ENCODE measurements at places on chromosomes 16 and 17. TPM values are rescaled to one million over a fixed set of nuclear protein-coding genes. Genes with fewer than 3 reads are reported as not detected.

The CCL8 gene
- not detected for total RNA-seq

The PRDM7 gene
- not detected for total RNA-seq

The MYO15A gene
- total RNA-seq = 0.41 TPM

DNA sequence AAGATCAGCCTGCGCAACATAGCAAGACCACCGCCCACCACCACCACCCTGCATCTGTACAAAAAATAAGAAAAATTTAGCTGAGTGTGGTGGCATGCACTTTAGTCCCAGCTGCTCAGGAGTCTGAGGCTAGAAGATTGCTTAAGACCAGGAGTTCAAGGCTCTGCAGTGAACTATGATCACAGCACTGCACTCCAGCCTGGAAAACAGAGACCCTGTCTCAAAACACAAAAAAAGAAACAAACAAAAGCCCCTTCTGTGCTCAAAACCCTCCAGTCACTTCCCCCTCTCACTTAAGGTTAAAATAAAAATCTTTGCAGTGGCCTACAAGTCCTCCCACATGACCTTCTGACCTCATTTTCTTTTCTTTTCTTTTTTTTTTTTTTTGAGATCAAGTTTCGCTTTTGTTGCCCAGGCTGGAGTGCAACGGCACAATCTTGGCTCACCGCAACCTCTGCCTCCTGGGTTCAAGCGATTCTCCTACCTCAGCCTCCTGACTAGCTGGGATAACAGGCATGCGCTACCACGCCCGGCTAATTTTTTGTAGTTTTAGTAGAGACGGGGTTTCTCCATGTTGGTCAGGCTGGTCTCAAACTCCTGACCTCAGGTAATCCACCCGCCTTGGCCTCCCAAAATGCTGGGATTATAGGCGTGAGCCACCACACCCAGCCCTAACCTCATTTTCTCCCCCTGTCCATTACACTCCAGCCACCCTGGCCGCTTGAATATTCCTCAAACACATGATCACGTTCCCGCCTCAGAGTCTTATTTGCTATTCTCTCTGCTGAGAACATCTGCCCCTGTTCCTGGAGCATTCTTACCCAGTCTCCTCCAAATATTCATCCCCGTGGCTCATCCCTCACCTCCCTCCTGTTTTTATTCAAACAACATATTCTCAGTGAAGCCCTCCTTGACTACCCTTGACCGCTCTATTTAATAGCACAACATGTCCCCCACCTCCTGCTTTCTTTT lies 126.6 kb upstream of the MED13 start:
- no peaks in the 10 kb centered on the region for H3K4me1 ChIP-seq
- DNase-seq = no peak
- H3K27me3 ChIP-seq = no peaks in the 10 kb centered on the region
- H3K27ac ChIP-seq = no peak overlapping the region

DNA sequence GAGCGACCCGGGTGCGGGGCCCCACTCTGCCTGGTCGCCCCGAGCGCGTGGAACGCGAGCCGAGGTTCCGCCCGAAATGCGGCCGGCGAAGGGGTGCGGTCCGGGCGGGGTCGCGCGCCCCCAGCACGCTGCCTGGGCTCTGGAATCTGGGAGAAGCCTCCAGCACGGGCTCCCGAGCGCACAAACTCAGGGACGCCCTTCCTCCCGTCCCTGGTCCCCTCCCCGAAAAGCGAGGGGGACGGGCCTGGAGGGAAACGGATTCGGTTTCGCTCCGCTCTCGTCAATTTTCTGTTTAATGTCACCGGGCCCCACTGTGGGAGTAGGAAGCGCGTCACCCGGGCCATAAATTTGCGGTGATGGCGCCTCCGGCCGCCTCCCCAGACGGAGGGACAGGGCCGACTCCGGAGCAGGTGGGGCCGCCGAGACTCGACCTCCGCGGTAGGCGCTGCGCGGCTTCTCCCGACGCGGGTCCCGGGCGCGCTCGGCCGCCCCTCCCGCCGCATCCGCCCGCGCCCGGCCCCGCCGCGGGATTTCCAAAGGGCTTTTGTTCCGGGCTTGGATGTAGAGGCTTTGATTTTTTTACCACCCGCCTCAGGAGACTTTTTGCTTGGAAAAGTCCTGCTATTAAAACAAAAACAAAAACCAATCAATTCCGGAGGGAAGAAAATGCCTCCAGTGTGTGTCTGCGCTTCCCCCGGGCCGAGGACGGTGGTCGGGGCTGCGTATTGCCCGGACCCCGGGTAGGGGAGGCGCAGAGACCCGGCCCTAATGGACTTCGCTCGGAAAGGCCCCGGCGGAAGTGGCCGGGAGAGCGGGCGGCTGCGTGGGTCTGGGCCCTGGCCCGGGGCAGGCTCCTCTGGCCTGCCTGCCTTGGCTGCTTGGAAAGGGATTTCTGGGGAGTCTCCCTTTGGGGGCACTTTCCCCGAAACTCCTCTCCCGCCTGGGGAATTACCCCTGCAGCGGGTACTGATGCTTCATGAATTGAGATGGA lies 7.9 kb upstream of the BAHCC1 start:
- H3K27ac ChIP-seq = peak overlapping the region; percentile 98
- peak overlapping the region; percentile 77 for H3K4me3 ChIP-seq
- H3K36me3 ChIP-seq = no peaks in the 10 kb centered on the region
- DNase-seq = no peak
- no peaks in the 10 kb centered on the region for H3K27me3 ChIP-seq
- peaks cover 40% of the 10 kb centered on the region for H3K4me1 ChIP-seq

GRCh38 chr16:78415013-78415412 lies 315.6 kb downstream of the WWOX start:
- H3K27ac ChIP-seq = no peak overlapping the region
- H3K27me3 ChIP-seq = no peaks in the 10 kb centered on the region
- no peaks in the 10 kb centered on the region for H3K4me1 ChIP-seq
- H3K36me3 ChIP-seq = no peaks in the 10 kb centered on the region
- no peak for DNase-seq
- no peak overlapping the region for H3K4me3 ChIP-seq

DNA sequence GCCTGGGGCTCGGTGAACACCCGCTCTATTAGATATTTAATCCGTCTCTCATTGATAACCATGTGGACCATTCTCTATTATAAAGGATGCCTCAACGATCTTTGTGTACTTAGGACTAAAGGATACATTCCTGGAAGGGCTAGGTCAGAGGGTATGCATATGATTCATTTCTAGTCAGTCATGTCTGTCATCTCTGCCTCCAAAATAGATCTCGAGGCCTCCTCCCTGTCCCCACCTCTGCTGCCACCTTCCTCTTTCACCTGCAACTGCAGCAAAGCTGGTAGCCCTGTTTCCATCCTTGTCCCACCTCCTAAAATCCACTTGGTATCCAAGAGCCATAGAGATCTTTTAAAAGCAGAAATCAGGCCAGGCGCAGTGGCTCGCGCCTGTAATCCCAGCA lies 121.5 kb downstream of the KATNIP start:
- H3K4me1 ChIP-seq = no peaks in the 10 kb centered on the region
- H3K27ac ChIP-seq = no peak overlapping the region
- H3K4me3 ChIP-seq = no peak overlapping the region
- no peak for DNase-seq
- no peaks in the 10 kb centered on the region for H3K27me3 ChIP-seq
- H3K36me3 ChIP-seq = no peaks in the 10 kb centered on the region

GRCh38 chr16:75320435-75320834 lies 69.0 kb upstream of the BCAR1 start:
- no peak overlapping the region for H3K27ac ChIP-seq
- H3K4me1 ChIP-seq = peaks cover 24% of the 10 kb centered on the region
- no peaks in the 10 kb centered on the region for H3K36me3 ChIP-seq

DNA sequence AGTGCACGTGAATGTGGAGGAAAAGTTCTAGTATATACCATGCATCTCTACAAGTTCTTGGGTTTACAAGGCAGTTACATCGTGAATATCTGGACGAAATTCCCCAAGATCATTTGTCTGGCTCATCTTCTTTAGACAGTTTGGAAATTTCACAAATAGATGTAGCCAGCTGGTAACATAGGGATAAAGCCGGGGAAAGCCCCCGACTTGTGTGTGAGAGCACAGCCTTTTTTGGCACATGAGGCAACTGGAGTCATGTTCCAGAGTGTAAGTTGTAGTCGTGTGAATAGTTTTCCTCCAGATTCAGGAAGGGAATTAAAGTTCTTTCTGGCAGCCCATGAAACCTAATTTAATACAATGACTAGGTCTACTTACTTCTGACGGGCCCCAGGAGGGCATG lies 62.3 kb downstream of the MARCHF10 start:
- no peaks in the 10 kb centered on the region for H3K36me3 ChIP-seq
- H3K27me3 ChIP-seq = no peaks in the 10 kb centered on the region
